ENCODE measurements at places on chromosomes 4 and X. TPM values are rescaled to one million over a fixed set of nuclear protein-coding genes. Genes with fewer than 3 reads are reported as not detected.
A peak's percentile ranks its signal among the peaks of the same experiment; 100 is the strongest.

- DNase-seq, result peak; percentile 79
Measured at GRCh38 chr4:52946855-52947254, 84.7 kb downstream of the RASL11B start.

DNA sequence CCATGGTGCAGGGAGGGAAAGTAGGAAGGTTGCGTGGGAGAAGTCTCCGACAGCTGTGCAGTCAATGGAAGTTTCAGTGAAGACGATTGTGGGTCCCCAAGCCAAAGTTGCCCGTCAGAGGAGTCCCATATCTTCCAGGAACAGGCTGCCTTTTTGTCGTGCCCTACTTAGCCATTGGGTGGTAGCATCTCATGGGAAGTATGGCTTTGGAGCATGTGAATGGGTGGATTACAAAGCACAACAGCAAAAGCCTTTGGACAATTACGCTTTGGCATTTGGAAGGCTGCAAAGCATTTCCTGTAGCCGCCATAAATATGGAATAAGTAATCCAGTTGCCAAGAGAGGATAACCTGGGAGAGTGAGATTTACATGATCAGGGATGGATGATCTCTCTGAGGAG is 300.7 kb upstream of the BOD1L1 start:
- no peak for DNase-seq

The CENPE gene
- 1.5 TPM for total RNA-seq

GRCh38 chr4:141375855-141376254 is 155.2 kb downstream of the ZNF330 start:
- peak; percentile 67 for DNase-seq

DNA sequence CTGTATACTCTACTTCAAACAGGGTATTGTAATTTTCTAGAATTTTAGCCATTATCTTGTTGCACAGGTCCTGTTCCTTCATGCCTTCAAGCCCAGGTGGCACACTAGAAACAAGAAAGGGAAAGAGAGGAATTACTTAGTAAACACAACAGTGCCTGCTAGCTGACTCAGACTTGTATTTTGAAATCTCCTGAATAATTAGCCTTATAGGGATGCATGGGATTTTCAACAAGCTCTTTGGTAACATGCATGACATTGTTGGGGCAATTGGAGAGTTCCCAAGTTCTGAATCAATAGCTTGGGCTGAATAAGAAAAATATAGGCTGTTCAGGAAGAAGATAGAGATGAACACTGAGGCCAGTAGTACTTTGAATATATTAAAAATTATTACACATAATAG is 118.8 kb downstream of the FAM13A start:
- peak; percentile 41 for DNase-seq

The TCP11X2 gene
- total RNA-seq, result not detected

DNA sequence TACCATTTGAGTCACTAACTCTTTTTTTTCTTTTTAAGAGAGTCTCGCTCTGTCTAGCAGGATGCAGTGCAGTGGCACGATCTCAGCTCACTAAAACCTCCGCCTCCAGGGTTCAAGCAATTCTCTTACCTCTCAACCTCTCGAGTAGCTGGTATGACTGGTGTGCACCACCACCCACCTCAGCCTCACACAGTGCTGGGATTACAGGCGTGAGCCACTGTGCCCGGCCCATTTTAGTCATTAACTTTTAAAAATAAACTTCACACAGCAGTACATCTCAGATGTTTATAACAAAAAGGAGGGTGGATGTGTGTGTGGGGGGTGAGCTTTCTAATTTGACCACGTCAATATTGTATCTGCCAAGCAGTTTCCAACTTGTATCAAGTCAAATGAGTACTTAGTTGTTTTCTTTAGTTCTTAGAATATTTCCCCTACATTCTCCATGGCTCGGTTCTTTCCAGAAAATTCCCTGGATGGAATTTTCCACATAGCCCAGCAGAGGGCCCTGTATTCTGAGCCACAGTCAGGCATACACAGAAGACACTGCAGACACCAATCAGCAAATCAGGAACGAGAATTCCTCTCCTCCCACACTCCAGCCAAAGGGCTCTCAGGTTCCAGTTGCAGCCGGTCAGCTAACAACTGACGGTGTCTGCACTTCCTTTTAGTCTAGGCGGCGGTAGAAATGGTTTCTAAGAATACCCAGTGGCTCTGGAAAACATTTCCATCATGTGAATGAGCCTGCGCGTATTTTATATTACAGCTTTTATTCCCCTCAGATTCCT is 20.1 kb upstream of the ARAF start:
- DNase-seq, result peak; percentile 93

The PRKG2 gene
- 0.32 TPM for total RNA-seq

- DNase-seq, result peak; percentile 43
Measured at GRCh38 chr4:130393642-130394041, 1297.7 kb downstream of the C4orf33 start.

GRCh38 chrX:123835661-123836371 is 24.0 kb upstream of the XIAP start:
- DNase-seq, result peak; percentile 28

- no peak for DNase-seq
Measured at GRCh38 chr4:57850141-57850540, 740.0 kb upstream of the IGFBP7 start.

DNA sequence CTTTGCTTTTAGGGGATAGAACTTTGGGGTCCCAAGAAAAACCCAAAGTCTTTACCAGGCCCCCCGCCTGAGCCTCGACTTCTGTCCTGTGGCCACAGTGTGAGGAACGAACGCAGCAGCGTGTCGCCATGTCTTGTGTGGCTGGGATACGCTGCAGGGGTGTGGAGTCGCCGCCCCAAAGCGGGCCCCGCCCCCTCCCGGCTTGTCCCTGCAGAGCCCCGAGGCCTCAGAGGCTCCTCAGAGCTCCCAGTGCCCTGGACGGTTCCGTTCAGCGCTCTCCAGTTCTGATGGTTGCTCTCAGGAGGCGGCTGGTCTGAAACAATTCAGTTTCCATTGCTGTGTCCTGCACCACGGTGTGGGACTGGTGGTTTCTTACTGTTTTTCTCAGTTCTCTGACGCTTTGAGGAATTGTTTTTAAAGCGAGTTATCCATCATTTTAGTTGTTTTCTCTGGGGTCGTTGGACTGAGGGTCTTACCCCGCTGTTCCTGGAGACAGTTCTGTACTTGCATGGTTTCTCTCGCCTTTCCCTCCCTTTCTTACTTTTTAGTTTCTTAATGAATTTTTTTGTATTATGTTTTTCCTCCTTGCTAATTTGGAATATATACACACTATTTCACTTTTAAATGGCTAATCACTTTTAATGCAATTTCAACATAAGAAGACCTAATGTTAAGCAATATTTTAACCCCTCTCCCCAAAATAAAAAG is 1.6 kb upstream of the IDUA start:
- peak; percentile 17 for DNase-seq

The NHS gene
- 0.68 TPM for total RNA-seq

DNA sequence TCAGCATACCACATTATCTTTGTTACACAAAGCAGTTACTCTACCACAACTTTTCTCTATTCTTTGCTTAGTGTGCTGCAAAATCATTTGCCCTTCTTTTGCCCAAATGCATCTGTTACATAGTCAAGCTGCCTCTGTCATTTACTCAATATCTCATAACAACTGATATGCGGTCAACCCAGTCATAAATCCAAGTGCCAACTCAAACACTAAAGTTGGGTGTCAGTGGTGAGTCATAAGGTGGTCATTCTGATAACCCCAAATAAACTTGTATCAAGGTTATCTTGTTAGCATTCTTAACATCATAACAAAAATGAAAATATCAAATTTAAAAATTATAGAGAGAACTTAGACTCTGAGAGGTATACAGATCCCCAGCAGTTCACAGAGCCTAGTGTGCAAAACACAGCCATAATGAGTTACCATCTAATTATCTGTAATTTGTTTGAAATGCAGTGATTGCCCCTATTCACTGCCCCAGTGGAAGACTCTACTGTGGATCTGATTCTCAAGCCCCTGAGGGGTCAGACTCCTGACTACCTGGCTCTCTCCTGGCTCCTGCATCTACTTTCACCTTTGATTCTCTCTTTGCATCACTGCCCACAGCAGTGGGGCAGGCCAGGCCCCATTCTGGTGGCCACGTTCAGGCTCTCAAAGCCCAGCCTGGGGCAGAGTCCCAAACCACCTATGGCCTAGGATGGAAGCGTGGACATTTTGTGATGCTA is 29.2 kb downstream of the TBC1D9 start:
- peak; percentile 84 for DNase-seq

GRCh38 chr4:33649015-33649414 is 2595.3 kb downstream of the ARAP2 start:
- peak; percentile 63 for DNase-seq

- DNase-seq, result no peak
Measured at GRCh38 chrX:28843817-28844216, 256.6 kb downstream of the IL1RAPL1 start.

GRCh38 chr4:152015597-152016302 is 254.9 kb upstream of the GATB start:
- DNase-seq, result no peak

DNA sequence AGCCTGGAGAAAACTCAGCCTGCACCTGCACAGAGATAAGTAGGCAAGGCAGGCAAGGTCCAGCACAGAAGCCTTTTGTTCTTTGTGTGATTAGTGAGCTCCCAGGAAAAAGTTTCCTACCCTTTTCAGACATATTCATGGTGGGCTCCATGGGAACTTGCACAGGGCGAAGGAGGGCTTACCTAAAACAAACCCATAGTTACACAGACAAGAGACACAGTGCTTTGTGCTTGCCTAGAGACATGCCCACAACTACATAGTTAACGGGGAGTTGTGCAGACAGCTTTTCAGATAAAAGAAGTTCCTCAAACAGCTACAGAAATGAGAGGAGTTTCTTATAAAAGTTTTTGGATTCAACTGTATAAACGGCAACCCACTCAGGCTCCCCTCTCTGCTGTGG is 180.5 kb downstream of the GLUD2 start:
- DNase-seq, result no peak

GRCh38 chr4:173146456-173146855 is 22.2 kb upstream of the GALNT7 start:
- no peak for DNase-seq

GRCh38 chr4:72410158-72410557 is 158.9 kb downstream of the ADAMTS3 start:
- no peak for DNase-seq

GRCh38 chr4:113869743-113870375 is 108.3 kb upstream of the CAMK2D start:
- DNase-seq, result peak; percentile 75

The HDX gene
- 4.3 TPM for total RNA-seq

The NSD2 gene
- 28.3 TPM for total RNA-seq

DNA sequence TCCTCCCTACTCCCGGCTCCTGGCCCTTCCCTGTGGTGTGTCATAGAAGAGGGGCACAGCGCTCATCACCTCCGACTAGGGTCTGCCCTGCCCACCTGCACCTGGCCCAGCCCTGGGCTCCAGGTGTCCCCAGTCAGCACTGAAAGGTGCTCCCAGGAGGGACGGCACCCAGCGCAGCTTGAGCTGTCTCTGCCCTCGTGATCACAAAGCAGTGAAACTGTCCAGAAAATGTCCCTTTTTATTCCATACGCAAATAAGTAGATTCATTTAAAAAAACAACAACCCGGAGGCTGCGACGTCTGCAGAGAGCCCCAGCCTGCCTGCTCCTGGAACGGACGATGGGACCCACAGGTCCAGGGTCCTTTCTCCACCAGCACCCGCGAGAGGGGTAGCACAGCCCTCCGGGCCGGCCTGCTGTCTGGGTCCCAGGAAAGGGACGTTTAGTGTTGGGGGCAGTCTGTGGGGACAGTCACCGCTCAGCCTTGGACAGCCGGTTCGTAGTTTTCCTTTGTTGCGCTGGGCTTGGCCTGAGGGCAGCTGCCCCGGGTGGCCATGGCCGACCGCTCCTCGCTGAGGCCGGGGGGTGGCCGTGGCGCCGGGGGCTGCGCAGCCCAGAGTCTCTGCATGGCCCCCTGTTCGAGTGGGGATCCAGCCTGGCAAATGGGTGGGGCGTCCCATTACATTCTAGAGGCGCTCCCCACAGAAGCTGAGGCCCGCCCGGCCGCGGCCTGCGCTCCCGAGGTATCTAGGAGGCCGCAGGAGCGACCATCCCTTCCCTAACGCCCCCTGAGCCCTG is 4.6 kb downstream of the HMX1 start:
- DNase-seq, result no peak

GRCh38 chrX:53072418-53073114 is 9.6 kb upstream of the TSPYL2 start:
- no peak for DNase-seq

All from myocyte (in vitro differentiated cells).